Activated CD8-positive, alpha-beta T cell treated with anti-CD3 and anti-CD28 coated beads, Interleukin-2, amount 10 ng/mL, durations not matched to agents 7 days and 5 days (primary cell): ENCODE measurements at places on chromosomes 4 and X. TPM values are rescaled to one million over a fixed set of nuclear protein-coding genes. Genes with fewer than 3 reads are reported as not detected.

The SYNPO2 gene
- total RNA-seq = 0.74 TPM

DNA sequence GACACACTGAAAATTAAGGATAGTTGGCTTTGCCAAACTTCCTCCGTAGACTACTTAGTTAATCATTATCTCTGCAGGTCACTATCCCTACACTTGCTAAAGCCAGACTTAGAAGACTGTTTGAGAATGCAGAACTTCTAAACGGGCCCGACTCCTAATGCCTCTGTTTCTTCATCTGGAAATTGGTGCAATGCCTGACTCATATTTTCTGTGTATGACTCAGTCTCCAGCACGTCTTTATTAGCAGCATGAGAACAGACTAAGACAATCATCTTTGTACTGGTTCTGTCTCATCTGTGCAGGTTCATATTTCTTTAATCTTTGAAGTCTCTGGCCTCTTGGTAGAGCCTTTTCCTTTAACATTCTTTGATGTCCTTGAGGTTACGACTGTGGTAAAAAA is 411.9 kb upstream of the ACTRT1 start:
- H3K27ac ChIP-seq = no peak overlapping the region
- no peaks in the 10 kb centered on the region for H3K4me1 ChIP-seq
- no peak for DNase-seq
- H3K4me3 ChIP-seq = no peak overlapping the region

The HSFX3 gene
- not detected for total RNA-seq

DNA sequence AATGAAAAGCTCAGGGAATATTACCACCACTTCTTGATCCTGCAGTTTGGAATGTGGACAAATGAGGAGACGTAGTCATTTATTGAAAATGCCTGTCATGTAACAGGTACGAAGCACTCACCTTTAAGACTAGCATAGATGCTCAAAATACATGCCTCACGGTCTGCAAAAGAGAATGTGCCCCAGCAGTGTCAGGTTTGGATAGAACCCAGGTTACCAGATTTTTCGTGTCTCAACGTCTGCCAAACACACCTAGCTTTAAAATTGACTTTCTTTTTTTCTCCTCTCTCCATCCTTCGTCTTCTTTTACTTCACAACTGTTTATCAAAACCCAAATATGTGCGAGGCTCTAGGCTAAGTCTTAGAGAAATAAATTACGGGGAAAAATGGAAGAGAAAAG is 606.8 kb upstream of the ATOH1 start:
- H3K27ac ChIP-seq = no peak overlapping the region
- H3K4me1 ChIP-seq = no peaks in the 10 kb centered on the region
- no peak overlapping the region for H3K4me3 ChIP-seq

DNA sequence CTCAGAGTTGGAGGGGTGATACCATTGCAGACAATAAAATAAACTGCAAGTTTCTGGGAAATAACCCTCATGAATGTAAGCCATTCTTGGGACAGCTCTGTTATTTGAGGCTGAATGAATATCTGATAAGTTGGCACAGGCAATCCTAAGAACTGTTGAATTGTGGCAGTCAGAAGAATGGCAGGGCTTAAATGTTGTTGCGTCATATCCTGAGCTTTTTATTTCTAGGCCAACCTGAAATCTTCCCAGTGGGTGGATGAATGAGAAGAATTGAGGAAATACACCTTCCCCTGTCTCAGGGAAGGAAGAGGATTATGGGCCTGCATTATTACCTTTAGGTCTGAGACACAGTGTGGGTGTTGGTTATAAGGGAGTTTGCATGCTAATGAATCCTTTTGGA is 64.4 kb upstream of the C4orf54 start:
- H3K27ac ChIP-seq = no peak overlapping the region
- H3K4me1 ChIP-seq = no peaks in the 10 kb centered on the region
- no peaks in the 10 kb centered on the region for H3K36me3 ChIP-seq
- no peak for DNase-seq

The ANXA3 gene
- total RNA-seq = 2.9 TPM

- H3K4me3 ChIP-seq = no peak overlapping the region
- H3K4me1 ChIP-seq = no peaks in the 10 kb centered on the region
- H3K27ac ChIP-seq = no peak overlapping the region
- H3K27me3 ChIP-seq = no peaks in the 10 kb centered on the region
- H3K36me3 ChIP-seq = no peaks in the 10 kb centered on the region
Measured at GRCh38 chrX:96425200-96425599, 259.4 kb upstream of the DIAPH2 start.

The RPA4 gene
- total RNA-seq = 0.76 TPM

DNA sequence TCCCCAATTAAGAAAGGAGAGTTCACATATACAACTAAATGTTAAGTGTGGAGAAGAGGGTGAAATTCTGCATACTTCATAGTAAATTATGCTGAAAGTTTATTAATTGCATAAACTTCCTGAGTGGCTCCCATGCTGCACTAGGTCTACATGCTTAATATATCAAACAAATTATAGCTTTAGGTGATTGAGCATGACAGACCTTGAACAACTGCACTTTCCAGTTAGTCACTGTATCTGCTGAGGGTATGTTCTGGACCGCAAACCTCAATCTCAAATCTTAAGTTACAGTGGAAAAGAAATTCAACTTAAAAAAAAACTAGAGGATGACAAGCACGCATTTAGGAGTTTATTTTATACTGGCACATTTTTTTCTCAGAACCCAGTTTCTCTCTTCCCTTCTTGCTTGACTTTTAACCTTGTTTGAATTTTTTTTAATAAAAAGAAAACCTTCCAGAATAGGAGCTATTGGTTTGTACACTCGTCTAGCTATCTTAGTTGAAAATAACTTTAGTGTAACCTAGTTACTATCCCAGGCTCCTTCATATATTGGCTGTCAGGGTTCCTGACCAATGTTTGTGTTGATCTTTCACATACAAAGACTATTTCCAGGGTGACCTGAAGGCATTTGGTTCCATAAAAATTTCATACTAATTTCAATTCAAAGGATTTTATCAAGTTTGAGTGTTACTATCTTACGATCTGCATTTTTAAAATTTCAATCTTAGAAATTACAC is 10.2 kb upstream of the FAM120C start:
- H3K4me1 ChIP-seq = no peaks in the 10 kb centered on the region
- no peaks in the 10 kb centered on the region for H3K36me3 ChIP-seq
- H3K4me3 ChIP-seq = no peak overlapping the region
- no peak overlapping the region for H3K27ac ChIP-seq
- no peak for DNase-seq

DNA sequence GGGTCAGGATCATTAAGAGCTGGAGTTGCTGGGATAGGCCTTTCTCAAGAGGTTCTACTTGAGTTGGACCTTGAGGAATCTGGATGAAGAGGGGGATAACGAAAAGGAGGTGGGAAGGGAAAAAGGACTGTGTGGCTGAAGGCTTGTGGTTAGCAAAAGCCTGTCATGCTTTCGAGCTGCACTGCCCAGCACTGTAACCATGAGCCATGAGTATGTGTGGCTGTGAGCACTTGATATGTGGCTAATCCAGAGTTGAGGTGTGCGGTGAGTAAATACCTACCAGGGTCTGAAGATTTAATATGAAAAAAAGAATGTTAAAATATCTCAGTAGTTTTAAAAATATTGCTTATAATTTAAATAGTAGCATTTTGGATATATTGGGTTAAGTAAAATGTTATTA is 11.4 kb downstream of the TMEM165 start:
- H3K27me3 ChIP-seq = no peaks in the 10 kb centered on the region
- peaks cover 38% of the 10 kb centered on the region for H3K36me3 ChIP-seq
- no peak overlapping the region for H3K27ac ChIP-seq

GRCh38 chrX:38881727-38882126 is 80.5 kb downstream of the MID1IP1 start:
- H3K4me1 ChIP-seq = peaks cover 18% of the 10 kb centered on the region
- H3K36me3 ChIP-seq = no peaks in the 10 kb centered on the region
- DNase-seq = no peak
- H3K27ac ChIP-seq = no peak overlapping the region

- no peak for DNase-seq
- H3K4me3 ChIP-seq = no peak overlapping the region
- no peaks in the 10 kb centered on the region for H3K36me3 ChIP-seq
- no peaks in the 10 kb centered on the region for H3K4me1 ChIP-seq
- H3K27me3 ChIP-seq = no peaks in the 10 kb centered on the region
- no peak overlapping the region for H3K27ac ChIP-seq
Measured at GRCh38 chrX:31213941-31214340, 142.1 kb upstream of the FTHL17 start.

GRCh38 chr4:112284662-112285411 is 867 bp downstream of the TIFA start:
- DNase-seq = no peak
- peaks cover 71% of the 10 kb centered on the region for H3K4me1 ChIP-seq
- H3K36me3 ChIP-seq = peaks cover 30% of the 10 kb centered on the region
- no peaks in the 10 kb centered on the region for H3K27me3 ChIP-seq
- H3K27ac ChIP-seq = peak overlapping the region; percentile 93

GRCh38 chrX:123230798-123231197 is 46.7 kb downstream of the GRIA3 start:
- no peak overlapping the region for H3K4me3 ChIP-seq
- H3K36me3 ChIP-seq = no peaks in the 10 kb centered on the region
- H3K4me1 ChIP-seq = no peaks in the 10 kb centered on the region
- no peaks in the 10 kb centered on the region for H3K27me3 ChIP-seq
- DNase-seq = no peak
- H3K27ac ChIP-seq = no peak overlapping the region

The FAAH2 gene
- not detected for total RNA-seq

The PABPC1L2B gene
- not detected for total RNA-seq

- H3K4me1 ChIP-seq = no peaks in the 10 kb centered on the region
- no peak for DNase-seq
Measured at GRCh38 chr4:181224852-181225251, 1018.4 kb upstream of the TENM3 start.

DNA sequence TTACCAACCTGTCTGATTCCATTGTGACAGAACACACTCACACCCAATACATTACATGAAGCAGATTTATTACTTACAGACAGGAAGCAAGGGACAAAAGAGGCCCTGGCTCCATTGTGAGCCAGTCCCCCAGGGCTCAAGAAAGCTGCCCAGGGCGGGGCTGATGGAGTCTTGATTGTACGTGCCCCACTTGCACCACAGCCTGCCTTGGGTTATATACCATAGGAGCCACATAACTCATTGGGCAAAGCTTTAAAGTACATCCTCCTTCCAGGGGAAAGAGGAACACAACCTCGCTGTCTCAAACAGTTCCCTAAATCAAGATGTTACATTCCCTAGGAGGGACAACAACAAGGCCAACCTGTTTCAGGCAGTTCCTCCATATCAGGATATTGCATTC is 3.4 kb upstream of the ZRSR2 start:
- H3K27me3 ChIP-seq = no peaks in the 10 kb centered on the region
- H3K4me1 ChIP-seq = peaks cover 9% of the 10 kb centered on the region
- peaks cover 12% of the 10 kb centered on the region for H3K36me3 ChIP-seq
- no peak overlapping the region for H3K27ac ChIP-seq
- DNase-seq = no peak
- no peak overlapping the region for H3K4me3 ChIP-seq

DNA sequence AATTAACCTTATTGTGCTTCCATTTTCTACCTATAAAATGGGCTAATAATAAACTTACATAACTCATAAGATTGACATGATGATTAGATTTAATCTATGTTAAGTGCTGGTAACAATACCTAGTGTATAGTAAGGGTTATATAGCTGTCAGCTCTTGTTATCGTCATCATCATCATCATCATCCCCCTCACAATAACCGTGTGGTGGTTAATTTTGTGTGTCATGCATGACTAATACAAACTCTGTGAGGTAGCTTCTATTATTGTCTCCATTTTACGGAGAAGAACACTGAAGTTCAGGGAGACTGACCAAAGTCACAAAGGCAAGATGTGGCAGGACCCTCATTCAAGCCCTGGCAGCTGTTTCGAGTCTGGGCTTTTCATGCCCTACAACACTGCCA is 211.3 kb downstream of the PALLD start:
- no peaks in the 10 kb centered on the region for H3K36me3 ChIP-seq
- H3K27ac ChIP-seq = no peak overlapping the region
- H3K4me3 ChIP-seq = no peak overlapping the region
- DNase-seq = no peak
- peaks cover 2% of the 10 kb centered on the region for H3K27me3 ChIP-seq

The TRMT2B gene
- total RNA-seq = 23.2 TPM

GRCh38 chr4:15956179-15956850 is 6.7 kb downstream of the FGFBP2 start:
- DNase-seq = peak; percentile 90
- H3K27ac ChIP-seq = no peak overlapping the region

The MAGEB10 gene
- not detected for total RNA-seq

GRCh38 chr4:53547983-53548382 is 43.3 kb downstream of the LNX1 start:
- H3K4me3 ChIP-seq = no peak overlapping the region
- peaks cover 2% of the 10 kb centered on the region for H3K27me3 ChIP-seq
- no peaks in the 10 kb centered on the region for H3K36me3 ChIP-seq
- no peak for DNase-seq
- no peaks in the 10 kb centered on the region for H3K4me1 ChIP-seq
